H1 (cell line): ENCODE measurements at places on chromosomes 12 and 14. TPM values are rescaled to one million over a fixed set of nuclear protein-coding genes. Genes with fewer than 3 reads are reported as not detected.

The ADAM20 gene
- total RNA-seq = 0.26 TPM in 1 of 2 replicates, not detected in the other

DNA sequence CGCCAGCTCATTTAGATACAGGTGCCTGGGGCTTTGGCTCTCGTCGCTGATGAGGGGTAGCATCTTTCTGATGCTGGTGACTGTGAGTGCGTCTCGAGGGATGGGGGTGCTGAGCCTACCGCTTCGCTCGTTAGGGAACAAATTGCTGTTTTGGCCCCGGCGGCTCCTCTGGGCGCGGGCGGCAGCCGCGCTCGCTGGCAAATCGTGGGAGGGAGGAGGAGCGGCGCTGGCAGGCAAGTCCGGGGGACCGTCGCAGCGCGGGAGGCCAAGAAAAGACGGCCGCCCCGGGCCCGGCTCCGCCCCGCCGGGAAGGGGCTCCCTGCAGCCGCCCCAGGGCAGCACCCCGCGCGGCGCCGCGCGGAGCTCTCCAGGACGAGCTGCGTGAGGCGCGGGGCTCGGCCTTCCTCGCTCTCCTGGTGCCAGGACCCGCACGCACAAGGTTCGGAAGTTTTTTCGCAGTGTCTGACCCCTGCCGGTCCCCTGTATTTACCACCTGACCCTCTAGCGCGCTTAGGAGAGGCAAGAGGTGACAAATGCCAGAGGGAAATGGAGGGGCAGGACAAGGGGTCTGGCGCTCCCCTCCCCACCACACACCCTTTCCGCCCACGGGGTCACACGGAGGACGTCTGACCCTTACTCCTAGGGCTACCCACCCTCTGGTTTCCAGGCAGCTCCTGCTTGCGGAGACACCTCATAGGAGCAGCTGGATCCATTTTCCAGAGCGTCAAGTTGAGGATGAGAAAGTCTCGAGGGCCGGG is 899 bp upstream of the KCNH3 start:
- no peak for DNase-seq
- H3K27me3 ChIP-seq = peaks cover 73% of the 10 kb centered on the region
- H3K4me3 ChIP-seq = peak overlapping the region; percentile 42
- H3K4me1 ChIP-seq = no peaks in the 10 kb centered on the region
- H3K36me3 ChIP-seq = no peaks in the 10 kb centered on the region
- no peak overlapping the region for H3K27ac ChIP-seq

- no peak overlapping the region for H3K4me3 ChIP-seq
- no peak overlapping the region for H3K27ac ChIP-seq
- no peaks in the 10 kb centered on the region for H3K36me3 ChIP-seq
- H3K27me3 ChIP-seq = no peaks in the 10 kb centered on the region
- no peaks in the 10 kb centered on the region for H3K4me1 ChIP-seq
- DNase-seq = no peak
Measured at GRCh38 chr14:29320286-29320685, 553.7 kb downstream of the FOXG1 start.

DNA sequence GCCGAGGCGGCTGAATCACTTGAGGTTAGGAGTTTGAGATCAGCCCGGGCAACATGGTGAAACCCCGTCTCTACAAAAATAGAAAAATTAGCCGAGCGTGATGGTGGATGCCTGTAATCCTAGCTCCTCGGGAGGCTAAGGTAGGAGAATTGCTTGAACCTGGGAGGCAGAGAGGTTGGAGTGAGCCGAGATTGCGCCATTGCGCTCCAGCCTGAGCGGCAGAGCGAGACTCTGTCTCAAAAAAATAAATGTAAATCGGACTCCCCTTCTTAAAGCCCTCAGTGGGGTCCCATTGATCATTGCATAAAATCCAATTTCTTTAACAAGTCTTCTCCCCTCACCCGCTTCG is 908 bp downstream of the TDP1 start:
- peak overlapping the region; percentile 60; the same call in 1 of the 2 replicates for H3K27ac ChIP-seq
- H3K4me1 ChIP-seq = peaks cover 3% of the 10 kb centered on the region; the same call in 1 of the 2 replicates
- peaks cover 11% of the 10 kb centered on the region; the same call in 1 of the 2 replicates for H3K36me3 ChIP-seq

DNA sequence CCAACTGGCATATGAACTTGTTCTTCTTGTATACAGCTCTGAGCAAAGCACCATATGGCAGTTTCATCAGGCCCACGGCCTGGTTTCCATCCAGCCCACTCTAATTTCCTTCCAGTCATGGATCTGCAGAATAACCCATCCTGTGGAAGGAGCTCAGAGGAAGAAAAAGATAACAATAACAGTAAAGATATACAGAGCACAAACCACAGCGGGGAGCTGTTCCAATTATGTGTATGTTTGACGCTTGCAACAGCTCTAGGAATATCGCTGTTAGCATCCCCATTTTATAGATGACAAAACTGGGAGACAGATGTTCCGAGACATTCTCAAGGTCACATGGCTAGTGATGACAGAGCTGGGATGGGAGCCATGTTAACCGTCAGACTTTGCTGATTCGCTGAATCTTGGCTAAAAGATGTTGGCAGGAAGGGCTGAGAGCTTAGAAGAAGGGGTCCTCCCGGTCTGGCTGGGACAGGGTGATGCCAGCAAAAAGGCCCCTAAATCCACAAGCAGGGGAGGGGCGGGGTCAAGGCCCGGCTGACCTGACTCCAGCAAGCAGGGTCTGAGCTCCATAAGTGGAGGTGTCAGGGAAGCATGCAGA is 34.4 kb upstream of the CIPC start:
- no peak overlapping the region for H3K27ac ChIP-seq
- no peaks in the 10 kb centered on the region for H3K27me3 ChIP-seq
- H3K36me3 ChIP-seq = no peaks in the 10 kb centered on the region
- DNase-seq = no peak
